Aorta (tissue), 5 donors: ENCODE measurements at places on chromosomes 16 and 17. TPM values are rescaled to one million over a fixed set of nuclear protein-coding genes. Genes with fewer than 3 reads are reported as not detected.

Gene GDPD1
- 1.5 TPM for total RNA-seq

Gene ITGA2B
- 3.4 TPM for total RNA-seq

Gene PNPO
- total RNA-seq = 14.3 TPM

Gene SOST
- 21.7 TPM for total RNA-seq
